ENCODE measurements at places on chromosomes 7 and 10.
A peak's percentile ranks its signal among the peaks of the same experiment; 100 is the strongest.

- DNase-seq: no peak
These were observed 29.3 kb upstream of the PRKAR1B start for GRCh38 chr7:756231-756927.

DNA sequence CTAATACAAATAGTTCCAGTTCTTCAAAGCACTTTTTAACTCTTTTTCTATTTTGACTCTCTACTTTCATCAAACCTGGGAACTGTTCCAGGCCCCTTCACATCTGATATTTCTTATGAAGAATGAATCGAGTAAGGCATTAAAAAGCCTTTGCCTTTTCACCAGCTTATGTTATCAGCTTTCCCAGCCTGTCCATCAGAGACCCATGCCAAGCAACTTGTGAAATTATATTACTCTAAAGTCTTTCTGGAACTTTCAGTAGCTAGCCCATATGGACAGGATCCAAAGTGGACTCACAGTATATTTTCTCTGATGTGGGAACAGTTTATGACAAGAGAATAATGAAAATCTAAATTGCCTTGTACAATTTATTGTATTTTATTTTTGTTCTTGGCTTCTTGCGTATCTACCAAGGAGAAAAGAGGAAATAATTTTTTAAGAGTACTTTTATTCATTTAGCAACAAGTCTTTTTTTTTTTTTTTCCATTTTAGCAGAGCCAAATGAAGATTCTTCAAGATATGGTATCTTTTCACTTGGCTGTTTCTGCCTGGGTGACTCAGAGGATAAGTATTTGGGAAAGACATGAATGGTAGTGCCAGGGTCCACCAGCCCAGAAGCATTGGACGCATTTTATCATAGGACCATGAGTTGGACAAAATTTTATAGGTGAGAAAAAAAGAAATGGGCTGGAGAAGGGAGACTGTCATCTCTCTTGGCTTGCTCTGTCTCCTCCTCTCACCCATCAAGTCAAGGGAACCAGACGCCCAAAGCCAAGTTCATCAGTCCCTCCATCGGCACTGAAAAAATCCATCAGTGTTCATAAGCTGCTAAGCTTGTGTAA, 195.8 kb upstream of the NEBL start:
- DNase-seq: no peak

DNA sequence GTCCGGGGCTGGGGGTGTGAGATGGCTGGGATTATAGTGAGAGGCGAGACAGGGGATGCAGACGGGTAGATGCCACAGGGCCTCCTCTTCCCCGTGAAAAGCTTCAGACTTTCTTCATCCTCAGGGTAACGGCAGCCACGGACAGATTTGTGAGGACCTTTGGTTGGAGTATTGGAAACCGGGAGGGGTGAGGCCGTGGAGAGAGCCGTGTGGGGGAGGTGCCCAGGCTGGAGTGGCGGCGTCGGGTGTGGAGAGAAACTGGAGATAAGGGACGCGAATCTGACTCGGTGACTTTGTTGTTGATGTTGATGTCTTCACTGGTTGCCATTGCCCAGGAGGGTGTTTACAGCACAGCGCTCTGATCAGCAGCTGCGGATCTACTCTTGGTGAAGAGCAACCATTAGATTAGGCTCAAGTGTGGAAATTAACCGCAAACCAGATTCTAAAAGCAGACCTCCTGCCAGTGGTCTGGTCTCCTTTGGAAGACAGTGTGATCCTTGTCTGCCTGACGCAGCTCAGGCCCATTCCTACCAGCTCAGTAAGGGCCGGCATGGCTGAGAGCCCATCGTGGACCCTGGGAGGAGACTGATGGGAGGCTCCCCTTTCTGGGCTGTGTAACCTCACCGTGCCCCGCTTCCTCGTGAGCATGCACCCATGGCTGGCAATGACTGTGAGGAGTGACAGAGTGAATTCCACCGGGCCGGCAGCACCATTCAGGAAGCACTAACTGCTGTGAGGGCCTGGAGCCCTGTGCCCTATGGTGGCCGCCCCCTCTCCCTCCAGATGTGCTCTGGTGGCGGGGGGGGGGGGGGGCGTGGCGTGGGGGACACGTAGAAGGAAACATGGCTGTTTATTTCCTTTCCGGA, 90.3 kb downstream of the INPP5A start:
- peak; percentile 51 for DNase-seq

DNA sequence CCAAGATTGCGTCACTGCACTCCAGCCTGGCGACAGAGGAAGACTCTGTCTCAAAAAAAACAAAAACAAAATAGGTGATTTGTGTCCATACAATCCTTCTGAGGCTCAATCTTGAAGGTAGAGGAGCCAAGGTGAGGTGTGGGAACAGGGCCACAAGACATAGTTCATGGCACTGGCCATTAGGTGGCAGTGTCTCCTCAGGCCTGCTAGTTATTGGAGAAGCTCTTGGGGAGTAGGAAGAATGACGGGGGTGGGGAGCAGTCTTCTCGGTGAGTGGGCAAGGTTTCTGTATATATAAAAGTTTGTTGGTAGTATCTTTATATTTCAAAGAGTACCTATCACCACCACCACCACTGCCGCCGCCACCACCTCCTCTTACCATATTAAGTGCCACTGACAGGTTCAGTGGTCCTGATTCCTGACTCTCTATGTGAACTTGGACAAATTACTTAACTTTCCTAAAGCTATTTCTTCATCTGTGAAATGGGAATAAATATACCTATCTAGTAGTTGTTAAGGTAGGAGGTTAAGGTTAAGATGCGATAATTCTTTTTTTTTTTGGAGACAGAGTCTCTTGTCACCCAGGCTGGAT, 24.0 kb downstream of the CCSER2 start:
- peak; percentile 68 for DNase-seq

GRCh38 chr10:110305767-110306451, 1.2 kb upstream of the SMNDC1 start:
- peak; percentile 81 for DNase-seq

DNA sequence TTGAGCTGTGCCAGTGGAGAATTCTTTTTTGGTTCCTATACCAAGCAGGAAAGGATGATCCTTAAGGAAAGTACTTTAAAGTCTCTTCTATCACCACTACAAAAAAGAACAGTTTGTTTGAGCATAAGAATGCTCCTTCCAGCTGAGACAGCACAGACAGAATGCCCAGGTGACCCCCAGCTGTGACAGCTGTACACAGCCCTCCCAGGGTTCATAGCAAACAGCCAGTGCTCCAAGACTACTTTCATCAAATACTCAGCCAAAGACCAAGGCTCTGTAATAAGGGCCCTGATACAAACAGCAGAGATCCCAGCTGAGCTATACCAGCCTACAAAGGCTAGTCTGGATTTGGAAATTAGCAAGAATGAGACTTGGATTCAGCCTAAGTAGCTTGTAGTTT, 65.7 kb downstream of the NXPH1 start:
- DNase-seq: no peak

DNA sequence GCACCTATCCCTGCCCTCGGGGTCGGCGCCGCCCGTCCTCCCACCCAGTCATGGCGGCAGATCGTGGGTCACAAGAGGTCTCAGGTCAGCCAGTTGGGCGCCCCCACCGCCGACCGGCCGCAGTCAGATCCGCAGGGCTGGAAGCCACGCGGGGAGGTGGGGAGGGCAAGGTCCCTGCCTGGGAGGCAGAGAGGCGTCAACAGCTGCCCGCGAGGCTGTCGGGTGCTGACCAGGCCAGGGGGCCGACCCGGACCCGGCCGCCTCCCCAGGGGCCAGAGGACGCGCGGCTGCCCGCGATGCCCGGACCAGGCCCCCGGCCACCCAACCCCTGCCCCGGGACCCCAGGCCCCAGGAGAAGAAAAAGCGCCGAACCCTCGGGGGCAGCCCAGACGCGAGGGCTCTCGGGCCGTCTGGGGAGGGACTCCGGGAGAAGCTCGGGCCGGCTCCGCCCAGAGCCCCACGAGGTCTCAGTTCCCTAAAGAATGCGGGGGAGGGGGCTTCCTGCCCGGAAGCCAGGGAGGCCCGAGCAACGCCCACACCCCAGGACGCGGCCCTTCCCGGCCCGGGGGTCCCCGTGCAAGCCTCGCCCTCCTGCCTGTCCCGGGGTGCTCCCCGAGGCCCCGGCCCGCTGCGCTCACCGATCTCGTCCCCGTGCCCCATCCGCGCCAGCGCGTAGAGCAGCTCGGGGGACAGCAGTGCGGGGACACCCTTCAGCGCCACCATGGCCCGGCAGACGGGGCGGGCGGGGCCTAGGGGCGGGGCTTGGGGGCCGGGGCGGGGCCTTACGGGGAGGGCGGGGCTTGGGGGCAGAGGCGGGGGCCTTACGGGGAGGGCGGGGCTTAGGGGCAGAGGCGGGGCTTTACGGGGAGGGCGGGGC, at the start of gene FUOM:
Gene FUOM (minus strand): TSS at position 735 of the 877 bp plus-strand sequence. CDS start 12 bp downstream, at position 723.
- DNase-seq: peak; percentile 73

GRCh38 chr7:19920705-19921104, 147.3 kb upstream of the TMEM196 start:
- DNase-seq: no peak

DNA sequence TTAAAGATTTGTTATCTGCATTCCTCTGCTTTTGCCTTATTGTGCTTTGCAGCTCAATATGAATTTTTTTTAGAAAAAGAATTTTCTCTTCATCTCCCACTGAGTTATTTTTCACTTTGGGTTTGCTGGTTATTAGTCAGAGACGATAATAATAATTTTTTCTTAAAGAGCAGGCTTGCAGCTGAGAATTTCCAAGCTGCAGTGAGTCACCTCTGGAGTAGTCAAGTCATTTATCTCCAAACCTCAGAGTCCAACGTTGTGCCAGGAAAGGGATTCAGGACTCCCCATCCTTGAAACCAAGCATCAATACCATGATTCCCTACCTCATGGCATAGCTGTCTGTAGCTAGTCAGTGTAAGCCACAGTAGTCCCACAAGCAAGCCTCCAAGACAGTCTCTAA, 15.2 kb upstream of the EGR2 start:
- no peak for DNase-seq

All from erythroblast (primary cell).